CD4-positive, alpha-beta T cell treated with Interleukin-4 for 1 hour (primary cell): ENCODE measurements at places on chromosomes 4 and X.

- no peak for DNase-seq
Measured at GRCh38 chrX:39427492-39427891, 626.2 kb downstream of the MID1IP1 start.

DNA sequence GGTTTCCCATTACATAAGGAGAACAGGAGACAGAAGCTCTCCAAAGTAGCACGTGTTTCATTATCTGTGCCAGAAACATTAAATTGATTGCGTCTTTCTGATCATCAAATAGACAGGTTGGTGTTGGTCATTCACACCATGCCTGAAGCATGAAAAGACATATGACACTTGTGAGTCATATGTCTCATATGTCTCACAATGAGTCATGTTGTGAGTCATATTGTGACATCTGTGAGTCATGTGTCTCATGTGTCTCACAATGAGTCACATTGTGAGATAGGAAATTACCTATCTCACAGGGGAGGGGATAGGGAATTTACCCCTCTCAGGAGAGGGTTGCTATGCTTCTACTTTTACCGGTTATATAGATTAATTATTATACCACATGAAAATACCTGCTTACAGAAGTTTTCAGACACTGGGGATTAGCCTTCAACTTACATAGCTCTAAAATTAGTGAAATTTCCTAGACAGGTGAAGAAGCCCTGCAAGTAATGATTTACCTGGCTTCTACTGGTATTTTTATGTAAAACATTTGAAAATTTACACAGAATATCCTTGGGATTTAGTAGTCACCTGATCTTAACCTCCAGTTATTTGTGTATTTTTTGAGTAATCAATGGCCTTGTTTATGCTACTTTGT is 80.8 kb downstream of the NPFFR2 start:
- DNase-seq, result no peak

GRCh38 chr4:156677131-156677531 is 294.5 kb downstream of the PDGFC start:
- DNase-seq, result no peak

GRCh38 chr4:14294611-14295010 is 667.1 kb upstream of the BOD1L1 start:
- DNase-seq, result no peak

- no peak for DNase-seq
Measured at GRCh38 chrX:10467793-10468192, 152.6 kb downstream of the MID1 start.
